ENCODE measurements at places on chromosomes 4 and X. TPM values are rescaled to one million over a fixed set of nuclear protein-coding genes. Genes with fewer than 3 reads are reported as not detected.

- no peak for DNase-seq
Observed at GRCh38 chr4:145487631-145488030, 6.0 kb downstream of the SMAD1 start.

GRCh38 chr4:15920723-15921591 lies 17.6 kb downstream of the FGFBP1 start:
- DNase-seq = peak; percentile 97

Gene FOXO4
- 3.2 TPM for total RNA-seq

DNA sequence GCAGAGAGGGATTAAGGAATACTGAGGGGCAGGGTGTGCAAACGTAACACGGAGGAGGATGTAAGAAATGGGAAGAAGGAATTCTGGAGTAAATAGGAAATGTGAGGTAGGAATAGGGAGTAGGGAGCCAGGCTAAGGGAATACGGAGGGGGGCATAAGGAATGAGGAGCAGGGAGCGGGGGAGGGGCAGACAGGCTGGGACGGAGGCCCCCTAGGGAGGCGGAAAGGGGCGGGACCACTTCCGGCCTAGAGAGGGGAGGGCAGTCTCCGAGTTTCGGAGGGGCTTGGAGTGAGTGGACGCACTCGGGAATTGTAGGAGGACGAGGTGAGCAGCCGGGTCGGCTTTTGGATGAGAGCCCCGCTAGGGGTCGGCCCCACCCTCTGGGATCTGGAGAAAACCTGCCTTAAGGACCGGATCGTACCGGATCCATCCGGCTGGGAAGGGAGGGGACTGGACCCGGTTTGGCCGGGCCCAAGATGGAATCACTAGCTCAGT lies 612 bp downstream of the MAGED2 start:
- DNase-seq = peak; percentile 6

DNA sequence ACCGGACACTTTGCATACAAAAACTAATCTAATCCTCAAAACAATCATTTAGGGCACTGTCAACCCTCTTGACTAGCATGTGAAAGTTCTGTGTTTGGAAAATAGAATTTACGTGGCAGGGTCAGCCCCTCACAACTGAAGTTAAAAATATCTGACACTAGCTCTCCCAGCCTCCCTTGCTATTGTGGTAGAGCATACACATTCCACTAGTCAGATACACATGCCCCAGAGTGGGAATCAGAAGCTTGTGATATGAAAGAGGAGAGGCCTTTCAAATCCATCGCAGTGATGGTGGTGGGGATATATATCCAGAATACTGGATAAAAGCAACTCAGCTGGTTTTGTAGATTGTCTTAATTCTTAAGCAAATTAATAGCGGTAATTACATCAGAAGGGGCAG lies 205.7 kb upstream of the IL15 start:
- no peak for DNase-seq

- DNase-seq = peak; percentile 78
Observed at GRCh38 chr4:72858328-72858727, 211.2 kb downstream of the COX18 start.

Gene SPANXN3
- not detected for total RNA-seq

- no peak for DNase-seq
Observed at GRCh38 chrX:2740672-2741071, 11.2 kb upstream of the XG start.

Gene ENPP6
- total RNA-seq = not detected

DNA sequence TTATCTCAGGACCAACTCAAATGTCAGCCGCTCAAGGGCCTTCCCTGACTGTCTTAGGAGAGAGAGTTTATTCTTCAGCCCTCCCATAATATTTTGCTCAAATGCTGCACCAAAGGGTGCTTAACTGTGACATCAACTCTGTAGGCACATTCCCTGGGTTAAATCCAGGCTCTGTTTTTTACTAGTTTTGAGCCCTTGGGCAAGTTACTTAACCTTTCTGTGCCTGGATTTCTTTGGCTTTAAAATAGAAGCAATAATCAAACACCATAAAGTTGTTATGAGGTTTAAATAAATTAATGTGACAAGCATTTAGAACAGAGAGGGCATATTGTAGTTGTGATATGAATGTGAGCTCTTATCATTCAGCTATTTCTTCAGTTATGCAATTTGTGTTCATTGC lies 54.2 kb upstream of the LIMCH1 start:
- no peak for DNase-seq

Gene PASD1
- total RNA-seq = not detected

GRCh38 chr4:78171482-78171881 lies 114.4 kb downstream of the FRAS1 start:
- DNase-seq = no peak

Gene STBD1
- 10.0 TPM for total RNA-seq

- peak; percentile 78 for DNase-seq
Observed at GRCh38 chr4:105598787-105599186, 46.4 kb downstream of the ARHGEF38 start.

Gene NDP
- not detected for total RNA-seq

GRCh38 chrX:8726031-8726652 lies 5.8 kb downstream of the ANOS1 start:
- peak; percentile 73 for DNase-seq

GRCh38 chr4:105147016-105147552 lies 408 bp downstream of the TET2 start:
- DNase-seq = no peak

DNA sequence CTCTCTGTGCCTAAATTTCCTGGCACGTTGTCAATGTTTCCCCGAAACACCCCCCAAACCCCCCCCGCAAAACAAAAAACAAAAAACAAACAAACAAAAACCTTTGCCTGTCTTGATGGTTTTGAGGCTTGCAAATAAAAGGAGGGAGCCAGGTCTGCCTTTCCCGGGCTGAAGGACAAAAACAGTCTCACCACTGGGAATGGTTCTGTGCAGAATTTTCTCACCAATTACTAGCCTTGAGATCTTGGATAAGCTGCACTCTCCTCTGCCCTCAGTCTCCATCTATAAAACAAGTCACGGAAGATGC lies 15.5 kb downstream of the NKX3-2 start:
- DNase-seq = no peak

GRCh38 chrX:11768039-11768438 lies 10.0 kb downstream of the MSL3 start:
- no peak for DNase-seq

GRCh38 chr4:21226637-21227538 lies 526.6 kb downstream of the PACRGL start:
- no peak for DNase-seq

DNA sequence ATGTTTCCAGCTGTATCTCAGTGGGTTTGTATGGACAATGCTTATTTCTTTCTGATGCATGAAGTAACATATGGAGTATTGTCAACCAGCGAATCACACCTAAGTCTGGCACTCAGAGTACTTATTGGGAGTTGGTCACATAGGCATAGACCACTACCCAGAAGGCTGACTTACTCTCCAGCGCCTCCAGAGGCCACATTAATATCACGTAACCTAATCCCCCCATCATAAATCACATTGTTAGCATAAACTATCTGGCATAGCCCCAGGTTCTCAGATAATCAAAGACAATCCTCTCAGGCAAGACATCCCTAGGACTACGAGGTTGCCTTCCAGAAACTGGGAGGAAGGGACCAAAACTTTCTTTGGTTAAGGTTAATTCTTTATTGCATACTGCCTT lies 560.5 kb upstream of the PABPC4L start:
- no peak for DNase-seq

DNA sequence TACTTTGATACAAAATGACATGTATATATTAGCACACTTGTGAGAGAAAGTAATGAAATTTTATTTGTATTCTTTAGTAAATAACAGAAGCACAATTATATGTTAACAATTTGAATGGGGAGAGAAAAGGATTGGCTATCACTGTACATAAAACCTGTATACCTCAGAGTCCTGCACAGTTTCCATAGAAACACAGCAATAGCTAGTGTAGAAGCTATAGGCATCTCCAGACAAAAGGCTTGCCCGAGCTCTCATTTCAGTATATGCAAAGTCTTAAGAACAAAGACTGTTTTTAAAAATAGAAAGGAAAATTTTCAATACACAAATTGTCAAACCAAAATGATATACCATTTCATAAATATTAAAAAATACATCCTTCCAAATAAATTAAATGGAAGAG lies 38.5 kb downstream of the GPM6A start:
- no peak for DNase-seq

Gene MUC7
- not detected for total RNA-seq

GRCh38 chr4:147509386-147509785 lies 28.5 kb downstream of the EDNRA start:
- no peak for DNase-seq

- DNase-seq = no peak
Observed at GRCh38 chrX:22674932-22675331, 324.8 kb upstream of the DDX53 start.

- DNase-seq = no peak
Observed at GRCh38 chrX:15320297-15320696, 4.9 kb upstream of the ASB11 start.

GRCh38 chr4:55291227-55291640 lies 54.8 kb upstream of the SRD5A3 start:
- no peak for DNase-seq

Gene XKRX
- total RNA-seq = 1.9 TPM

GRCh38 chr4:48275247-48275646 lies 5.6 kb upstream of the TEC start:
- peak; percentile 44 for DNase-seq

Data from bronchial epithelial cell (primary cell).